Osteocyte (in vitro differentiated cells): ENCODE measurements at places on chromosomes 16 and 17. TPM values are rescaled to one million over a fixed set of nuclear protein-coding genes. Genes with fewer than 3 reads are reported as not detected.

SGCA gene
- 12.0 and 13.0 TPM in 2 replicates for total RNA-seq

TBC1D3I gene
- 0.42 and 1.0 TPM in 2 replicates for total RNA-seq

OTOP2 gene
- total RNA-seq: not detected in 2 replicates

DCXR gene
- 69.0 and 71.0 TPM in 2 replicates for total RNA-seq

MYH1 gene
- total RNA-seq: not detected in 2 replicates

DNA sequence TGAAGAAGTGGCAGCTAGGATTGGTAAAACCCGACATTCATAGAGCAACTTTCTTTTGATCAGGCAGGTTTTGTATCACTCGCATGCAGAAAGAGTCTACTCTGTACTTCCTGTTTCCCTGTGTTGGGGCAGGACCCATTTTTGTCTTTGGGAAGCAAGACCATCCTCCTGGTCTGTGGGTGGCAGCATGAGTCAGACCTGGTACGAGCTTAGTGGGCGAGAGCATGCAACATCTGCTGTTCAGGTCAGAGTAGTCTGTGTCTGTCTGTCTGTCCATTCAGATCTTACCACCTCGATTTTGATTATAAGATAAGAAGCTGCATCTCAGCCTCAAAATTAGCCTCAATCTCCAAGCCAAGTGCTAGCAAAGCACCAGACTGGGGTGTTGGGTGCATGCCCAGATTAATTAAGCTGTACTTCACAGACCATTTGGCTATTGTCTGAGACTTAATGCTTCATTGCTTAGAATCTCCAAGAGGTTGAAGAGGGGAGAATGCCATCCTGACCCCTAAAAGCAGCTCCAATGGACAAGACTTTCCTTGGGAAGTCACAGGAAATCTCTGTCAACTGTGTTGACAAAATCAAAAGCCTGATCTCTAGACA lies 110.9 kb downstream of the XYLT1 start:
- DNase-seq: no peak

DNA sequence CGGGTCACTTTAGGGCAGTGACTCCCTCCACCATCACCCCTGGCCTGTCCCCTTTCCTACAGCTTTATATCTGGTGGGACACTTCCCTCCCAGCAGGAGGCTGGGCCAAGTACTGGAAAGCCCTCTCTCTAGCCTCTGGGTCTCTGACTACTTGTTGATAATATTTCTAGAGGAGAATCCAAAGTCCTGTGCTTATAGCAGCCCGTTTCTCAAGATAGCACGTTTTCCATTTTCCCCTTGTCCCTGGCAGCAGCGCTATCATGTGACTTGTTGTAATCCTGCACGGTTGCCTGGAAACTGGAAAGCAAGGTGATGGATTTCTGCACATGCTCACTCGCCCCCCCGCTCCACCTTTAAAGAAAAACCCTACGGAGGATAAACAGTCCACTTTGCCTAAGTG lies 3.3 kb upstream of the AXIN2 start:
- DNase-seq: no peak

DNA sequence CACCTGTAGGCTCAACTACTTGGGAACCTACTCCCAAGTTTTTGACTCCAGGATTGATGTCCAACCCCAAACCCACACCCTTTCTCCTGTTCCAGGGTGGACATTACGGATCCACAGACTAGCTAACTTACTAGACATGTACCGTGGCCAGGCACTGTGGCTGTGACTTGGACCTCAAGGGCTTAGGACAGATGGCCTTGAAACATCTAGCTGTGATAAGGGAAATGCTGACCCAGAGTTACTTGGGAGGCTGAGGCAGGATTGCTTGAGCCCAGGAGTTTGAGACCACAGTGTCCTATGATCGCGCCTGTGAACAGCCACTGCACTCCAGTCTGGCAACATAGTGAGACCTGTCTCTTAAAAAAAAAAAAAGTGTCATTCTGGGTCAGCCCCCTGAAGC lies 4.2 kb downstream of the STARD3 start:
- DNase-seq: no peak

DNA sequence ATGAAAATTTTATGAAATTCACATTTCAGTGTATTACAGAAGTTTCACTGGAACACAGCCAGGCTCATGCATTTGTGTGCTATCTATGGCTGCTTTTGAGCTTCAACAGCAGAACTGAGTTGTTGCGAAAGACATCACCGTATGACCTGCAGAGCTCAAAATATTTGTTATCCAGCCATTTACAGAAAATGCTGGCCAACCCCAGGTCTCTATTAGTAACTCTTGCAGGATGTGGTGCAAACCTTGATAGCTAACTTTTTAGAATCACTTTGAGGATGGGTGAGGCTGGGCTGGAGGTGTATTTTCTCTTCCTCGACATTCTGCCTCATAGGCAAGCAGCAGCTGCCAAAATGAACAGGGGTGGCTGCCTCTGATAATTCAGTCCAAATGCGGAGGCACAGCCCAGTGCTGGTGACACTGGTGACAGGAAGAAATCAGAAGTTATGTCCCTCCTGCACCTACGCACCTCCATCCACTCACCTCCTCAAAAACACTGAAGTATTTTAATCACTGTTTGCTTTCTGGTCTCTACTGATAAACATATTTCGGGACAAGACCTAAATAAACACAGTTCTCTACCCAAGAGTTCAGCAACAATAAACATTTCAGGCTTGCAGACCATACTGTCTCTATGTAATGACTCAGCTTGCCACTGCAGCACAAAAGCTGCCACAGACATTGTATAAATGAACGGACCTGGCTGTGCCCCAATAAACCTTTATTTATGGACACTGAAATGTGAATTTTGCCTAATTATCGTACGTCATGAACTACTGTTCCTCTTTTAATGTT lies 28.5 kb downstream of the ARHGAP17 start:
- DNase-seq: no peak

- no peak for DNase-seq
Measured at GRCh38 chr16:28186752-28187151, 25.0 kb downstream of the XPO6 start.

GRCh38 chr17:50697663-50698272 lies 9.9 kb downstream of the ANKRD40 start:
- no peak for DNase-seq

DNA sequence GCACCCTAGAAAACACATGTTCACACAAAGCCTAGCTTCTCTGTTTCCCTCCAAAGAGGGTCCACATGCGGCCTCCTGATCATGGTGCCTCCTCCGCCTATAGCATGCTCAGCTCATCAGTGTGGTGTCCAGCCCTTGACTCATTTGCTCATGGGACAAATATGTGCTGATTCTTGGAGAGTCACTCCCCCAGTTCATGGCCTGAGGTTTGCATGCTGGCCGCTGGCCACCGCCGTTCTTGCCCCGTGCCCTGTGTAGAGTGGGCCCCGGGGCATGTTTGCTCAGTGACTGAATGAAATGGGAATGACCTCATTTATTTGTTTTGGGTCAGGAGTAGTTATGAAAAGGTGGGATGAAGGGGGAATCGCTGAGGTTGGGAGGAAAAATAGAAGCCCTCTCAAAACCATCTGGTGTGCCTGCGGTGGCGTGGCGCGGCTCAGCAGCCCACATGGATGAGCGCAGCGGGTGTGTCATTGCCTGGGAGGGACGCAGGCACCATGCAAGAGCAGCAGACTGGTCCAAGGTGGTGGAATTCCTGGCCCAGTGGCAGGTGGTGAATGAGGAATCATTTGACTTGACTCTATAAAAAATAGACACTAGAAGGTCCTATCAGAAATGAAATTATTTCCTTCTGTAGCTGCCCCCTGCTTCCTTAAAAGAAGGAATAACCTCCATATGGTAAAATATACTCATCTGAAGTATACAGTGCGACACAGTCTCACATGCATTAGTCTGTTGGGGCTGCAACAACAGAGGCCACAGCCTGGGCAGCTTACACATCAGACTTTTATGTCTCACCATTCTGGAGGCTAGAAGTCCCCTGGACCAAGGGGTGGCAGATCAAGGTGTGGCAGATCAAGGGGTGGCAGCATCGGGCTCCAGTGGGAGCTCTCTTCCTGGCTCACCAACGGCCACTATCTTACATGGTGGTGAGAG lies 31.7 kb downstream of the CRISPLD2 start:
- peak; percentile 93 for DNase-seq

- DNase-seq: no peak
Measured at GRCh38 chr17:75047398-75048098, 523 bp downstream of the KCTD2 start.
